Neural progenitor cell (in vitro differentiated cells): ENCODE measurements at places on chromosomes 6 and 20.

GRCh38 chr20:35020108-35020928 lies 64.7 kb downstream of the MYH7B start:
- no peaks in the 10 kb centered on the region for H3K4me1 ChIP-seq
- no peaks in the 10 kb centered on the region for H3K36me3 ChIP-seq
- H3K27me3 ChIP-seq = no peaks in the 10 kb centered on the region
- no peak overlapping the region for H3K4me3 ChIP-seq
- no peak overlapping the region for H3K27ac ChIP-seq

DNA sequence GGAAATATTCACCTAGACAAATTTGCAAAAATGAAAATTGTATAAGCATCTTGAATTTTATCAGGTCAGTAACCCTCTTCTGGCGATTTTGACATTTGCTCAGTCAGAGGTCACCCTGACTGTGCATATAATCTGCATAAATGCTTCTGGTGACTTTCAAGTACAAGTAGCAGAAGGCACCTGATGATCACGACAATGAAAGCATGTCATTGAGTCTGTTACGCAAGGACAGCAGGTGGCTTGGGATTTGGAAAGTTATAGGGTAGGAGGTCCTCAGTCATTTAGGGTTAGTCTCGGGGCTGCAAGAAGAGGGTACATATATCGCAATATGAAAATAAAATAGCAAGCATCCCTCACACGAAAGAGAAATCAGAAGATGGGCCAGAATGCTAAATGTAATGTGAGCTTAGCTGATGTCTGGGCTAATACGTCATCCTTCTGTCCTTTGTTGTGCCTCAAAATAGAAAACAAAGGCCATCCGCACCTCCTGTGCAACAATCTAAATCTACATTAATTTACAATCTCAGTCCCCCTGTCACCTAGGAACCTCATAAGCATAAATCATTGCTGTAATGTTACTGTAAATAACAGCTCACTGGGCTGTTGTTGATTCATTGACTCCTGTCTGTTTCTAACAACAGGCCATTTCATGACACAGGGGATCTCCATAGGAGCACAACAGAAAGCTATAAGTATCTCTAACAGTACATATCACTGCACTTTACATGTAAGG lies 155.2 kb upstream of the RSPO3 start:
- H3K4me1 ChIP-seq = no peaks in the 10 kb centered on the region
- H3K27me3 ChIP-seq = no peaks in the 10 kb centered on the region
- no peak for DNase-seq
- H3K36me3 ChIP-seq = no peaks in the 10 kb centered on the region

DNA sequence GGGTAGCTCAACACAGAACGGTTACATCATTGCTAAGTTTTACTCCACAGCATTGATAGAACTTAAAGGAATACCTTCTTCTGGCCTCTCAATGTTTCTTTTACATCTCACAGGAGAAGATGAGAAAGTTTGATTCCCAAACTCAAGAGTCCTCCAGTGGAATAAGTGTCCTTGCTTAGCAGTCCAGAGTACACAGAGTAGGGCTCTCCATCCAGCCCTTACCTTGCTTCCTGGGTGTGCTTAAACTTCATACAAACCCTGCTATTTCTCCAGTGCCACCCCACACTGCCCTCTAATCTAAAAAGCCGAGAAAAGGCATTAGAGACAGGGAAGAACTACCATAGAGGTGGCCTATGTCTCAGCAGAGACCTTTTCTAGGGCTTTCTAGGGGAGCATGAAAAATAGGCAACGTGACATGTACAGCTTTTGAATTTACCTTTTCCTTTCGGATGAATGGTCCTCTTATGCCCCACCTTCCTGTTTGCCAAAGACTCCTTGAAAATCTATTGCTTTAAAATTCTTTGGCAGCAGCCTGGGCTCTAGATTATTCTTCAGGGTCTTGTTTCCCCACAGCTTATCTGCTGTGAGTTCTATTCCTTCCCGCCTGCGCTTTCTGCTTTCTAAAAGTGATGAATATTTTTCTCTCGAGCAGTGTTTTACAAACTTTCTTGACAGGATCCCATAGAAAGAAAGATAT lies 12.1 kb downstream of the ADGRF1 start:
- H3K36me3 ChIP-seq = no peaks in the 10 kb centered on the region
- H3K4me3 ChIP-seq = no peak overlapping the region
- no peaks in the 10 kb centered on the region for H3K27me3 ChIP-seq
- H3K4me1 ChIP-seq = peaks cover 4% of the 10 kb centered on the region

DNA sequence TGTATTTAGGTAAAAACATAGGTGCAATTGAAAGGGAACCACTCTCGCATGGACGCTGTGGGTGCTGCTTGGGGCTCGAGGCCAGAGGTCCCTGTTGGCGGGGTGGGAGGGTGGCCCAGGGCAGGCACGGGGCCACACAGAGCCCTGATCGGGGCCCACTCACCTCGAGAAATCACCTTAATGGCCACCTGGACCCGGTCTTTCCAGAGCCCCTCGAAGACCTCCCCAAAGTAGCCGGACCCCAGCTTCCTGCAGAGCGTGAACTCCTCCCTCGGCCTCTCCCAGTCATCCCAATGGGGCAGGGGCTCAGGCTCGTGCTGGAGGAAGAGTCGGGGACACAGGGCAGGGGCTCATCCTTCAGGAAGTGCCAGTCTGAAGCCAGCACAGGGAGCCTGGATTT lies 3.8 kb downstream of the PTK6 start:
- no peak overlapping the region for H3K4me3 ChIP-seq
- no peaks in the 10 kb centered on the region for H3K4me1 ChIP-seq
- no peak for DNase-seq
- no peak overlapping the region for H3K27ac ChIP-seq
- H3K27me3 ChIP-seq = no peaks in the 10 kb centered on the region
- H3K36me3 ChIP-seq = no peaks in the 10 kb centered on the region

- peak within 1 kb of the TSS; percentile 42 for H3K4me3 ChIP-seq
- H3K27me3 ChIP-seq = peaks cover 94% of the 10 kb centered on the region
- H3K4me1 ChIP-seq = peaks cover 8% of the 10 kb centered on the region
These were observed at the start of gene SCGN for GRCh38 chr6:25652007-25652515. Gene SCGN, plus strand, starts transcription at chr6:25652215. Its CDS starts 189 bp downstream, at chr6:25652404.

GRCh38 chr6:139367810-139368351 lies 6.6 kb downstream of the CITED2 start:
- peaks cover 51% of the 10 kb centered on the region for H3K4me1 ChIP-seq
- H3K4me3 ChIP-seq = peak overlapping the region; percentile 96
- H3K36me3 ChIP-seq = peaks cover 15% of the 10 kb centered on the region
- peak overlapping the region; percentile 99 for H3K27ac ChIP-seq
- H3K27me3 ChIP-seq = no peaks in the 10 kb centered on the region
